ENCODE measurements at places on chromosomes 11 and 22.

DNA sequence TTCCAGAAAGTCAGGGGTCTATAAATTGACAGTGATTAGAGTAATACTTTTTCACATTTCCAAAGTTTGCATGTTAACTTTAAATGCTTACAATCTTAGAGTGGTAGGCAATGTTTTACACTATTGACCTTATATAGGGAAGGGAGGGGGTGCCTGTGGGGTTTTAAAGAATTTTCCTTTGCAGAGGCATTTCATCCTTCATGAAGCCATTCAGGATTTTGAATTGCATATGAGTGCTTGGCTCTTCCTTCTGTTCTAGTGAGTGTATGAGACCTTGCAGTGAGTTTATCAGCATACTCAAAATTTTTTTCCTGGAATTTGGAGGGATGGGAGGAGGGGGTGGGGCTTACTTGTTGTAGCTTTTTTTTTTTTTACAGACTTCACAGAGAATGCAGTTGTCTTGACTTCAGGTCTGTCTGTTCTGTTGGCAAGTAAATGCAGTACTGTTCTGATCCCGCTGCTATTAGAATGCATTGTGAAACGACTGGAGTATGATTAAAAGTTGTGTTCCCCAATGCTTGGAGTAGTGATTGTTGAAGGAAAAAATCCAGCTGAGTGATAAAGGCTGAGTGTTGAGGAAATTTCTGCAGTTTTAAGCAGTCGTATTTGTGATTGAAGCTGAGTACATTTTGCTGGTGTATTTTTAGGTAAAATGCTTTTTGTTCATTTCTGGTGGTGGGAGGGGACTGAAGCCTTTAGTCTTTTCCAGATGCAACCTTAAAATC, 5.3 kb downstream of the MALAT1 start:
- DNase-seq = peak; percentile 72

GRCh38 chr11:42047637-42048555, 588.4 kb upstream of the LRRC4C start:
- DNase-seq = no peak

DNA sequence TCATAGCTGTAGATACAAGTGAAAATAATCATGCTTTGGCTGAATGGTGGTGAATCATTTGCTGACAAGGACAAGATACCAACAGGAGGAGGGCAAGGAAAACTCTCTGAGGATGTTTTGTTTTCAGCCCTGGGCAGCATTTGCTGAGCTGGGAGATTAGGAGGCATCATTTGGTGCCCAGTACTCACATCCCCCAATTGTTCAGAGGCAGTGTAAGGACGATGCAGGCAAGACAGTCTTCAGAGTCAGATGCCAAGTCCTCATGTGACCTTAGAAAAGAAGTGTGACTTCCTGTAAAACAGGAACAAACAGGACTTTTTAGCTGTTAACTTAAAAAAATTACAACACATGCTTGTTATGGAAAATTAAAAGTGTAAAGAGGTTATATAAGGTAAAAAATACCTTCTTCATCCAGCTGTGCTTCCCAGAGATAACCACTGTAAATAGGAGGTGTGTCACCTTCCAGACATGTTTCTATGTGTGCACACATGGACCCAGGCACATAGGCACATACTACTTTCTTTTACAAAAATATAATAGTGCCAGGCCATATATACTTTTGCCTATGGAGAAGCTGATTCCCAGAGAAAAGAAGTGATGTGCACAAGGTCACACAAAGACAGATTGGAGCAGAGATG, 18.0 kb downstream of the CNTF start:
- no peak for DNase-seq

DNA sequence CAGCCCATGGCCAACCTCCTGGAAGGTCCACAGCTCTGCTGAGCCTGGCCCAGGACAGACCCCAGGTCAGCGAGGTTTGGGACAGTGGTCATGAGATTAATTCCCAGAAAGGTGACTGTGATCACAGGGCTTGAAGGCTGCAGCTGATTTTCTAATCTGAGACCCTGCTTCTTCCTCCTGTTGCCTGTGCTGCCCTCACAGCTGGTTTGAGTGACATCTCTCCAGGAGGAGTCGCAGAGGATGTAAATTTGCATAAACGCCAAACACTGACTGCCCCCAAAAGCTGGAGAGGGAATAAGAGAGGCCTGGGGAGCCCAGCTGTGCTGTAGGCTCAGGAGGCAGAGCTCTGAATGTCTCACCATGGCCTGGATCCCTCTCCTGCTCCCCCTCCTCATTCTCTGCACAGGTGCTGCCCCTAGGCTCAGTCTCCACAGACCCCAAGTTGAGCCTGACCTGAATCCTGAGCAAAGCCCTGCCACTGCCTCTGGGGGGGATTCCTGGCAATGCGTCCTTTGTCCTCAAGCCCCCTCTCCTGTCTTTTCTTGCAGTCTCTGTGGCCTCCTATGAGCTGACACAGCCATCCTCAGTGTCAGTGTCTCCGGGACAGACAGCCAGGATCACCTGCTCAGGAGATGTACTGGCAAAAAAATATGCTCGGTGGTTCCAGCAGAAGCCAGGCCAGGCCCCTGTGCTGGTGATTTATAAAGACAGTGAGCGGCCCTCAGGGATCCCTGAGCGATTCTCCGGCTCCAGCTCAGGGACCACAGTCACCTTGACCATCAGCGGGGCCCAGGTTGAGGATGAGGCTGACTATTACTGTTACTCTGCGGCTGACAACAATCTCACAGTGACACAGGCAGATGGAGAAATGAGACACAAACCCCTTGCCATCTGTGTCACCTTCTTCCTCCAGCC, 23.8 kb downstream of the GGTLC2 start:
- DNase-seq = no peak

- no peak for DNase-seq
Measured at GRCh38 chr11:69904161-69904973, 85.2 kb upstream of the FGF3 start.

DNA sequence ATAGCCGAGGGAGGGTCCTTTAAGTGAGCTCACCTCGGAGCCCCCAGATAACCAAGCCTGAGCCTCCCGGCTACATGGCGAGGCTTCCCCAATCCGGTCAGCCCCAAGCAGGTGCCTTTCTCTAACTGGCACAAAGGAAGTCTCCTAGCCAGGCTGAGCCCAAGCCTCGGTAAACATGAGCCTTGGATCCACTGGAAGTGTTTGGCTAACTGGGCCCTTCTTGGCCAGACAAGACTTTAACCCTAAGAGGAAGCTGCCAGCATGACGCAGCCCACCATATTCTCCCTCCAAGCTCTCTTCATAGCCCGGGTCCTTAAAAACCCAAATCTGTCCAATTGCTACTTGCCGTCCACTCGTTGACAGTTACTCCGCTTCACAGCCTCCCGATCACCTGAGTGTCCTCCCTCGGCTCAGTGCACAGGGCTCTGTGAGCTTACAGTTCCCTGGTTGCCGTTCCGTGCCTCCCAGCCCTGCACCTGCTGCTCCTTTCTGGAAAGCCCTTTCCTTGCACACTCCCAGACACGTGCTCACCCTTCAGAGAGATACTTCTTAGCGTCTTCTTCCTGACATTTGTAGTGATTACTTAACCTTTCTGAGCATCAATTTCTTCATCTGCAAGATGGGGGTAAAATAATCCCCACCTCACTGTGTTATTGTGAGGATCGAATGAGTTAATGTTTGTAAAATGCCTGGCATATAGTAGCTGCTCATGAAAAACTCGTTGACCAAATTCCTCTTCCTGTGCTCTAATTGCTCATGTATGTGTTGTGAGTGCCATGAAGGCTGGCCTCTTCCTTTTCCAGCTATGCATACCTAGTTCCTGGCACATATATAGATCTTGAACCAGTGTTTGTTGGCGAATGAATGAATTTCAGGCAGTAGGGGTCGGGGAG, 25.6 kb downstream of the TXN2 start:
- DNase-seq = no peak

DNA sequence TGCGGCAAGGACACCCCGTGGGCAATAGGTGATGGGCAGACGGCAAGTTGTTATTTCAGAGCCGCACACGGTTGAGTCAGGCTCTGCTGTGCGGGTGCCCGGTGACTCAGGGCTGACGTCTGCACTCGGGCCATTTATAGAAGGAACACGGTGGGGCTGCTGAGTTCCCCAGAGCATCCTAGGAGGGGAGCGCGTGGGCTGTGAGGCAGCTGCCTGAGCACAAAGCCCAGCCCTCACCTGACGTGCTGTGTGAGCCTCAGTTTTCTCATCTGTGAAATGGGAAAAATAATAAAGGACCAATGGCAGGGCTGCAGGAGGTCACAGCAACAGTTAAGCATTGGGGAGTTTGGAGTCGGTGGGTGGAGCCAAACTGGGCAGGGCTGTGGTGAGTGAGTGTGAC, 11.3 kb upstream of the RHOD start:
- DNase-seq = peak; percentile 83

DNA sequence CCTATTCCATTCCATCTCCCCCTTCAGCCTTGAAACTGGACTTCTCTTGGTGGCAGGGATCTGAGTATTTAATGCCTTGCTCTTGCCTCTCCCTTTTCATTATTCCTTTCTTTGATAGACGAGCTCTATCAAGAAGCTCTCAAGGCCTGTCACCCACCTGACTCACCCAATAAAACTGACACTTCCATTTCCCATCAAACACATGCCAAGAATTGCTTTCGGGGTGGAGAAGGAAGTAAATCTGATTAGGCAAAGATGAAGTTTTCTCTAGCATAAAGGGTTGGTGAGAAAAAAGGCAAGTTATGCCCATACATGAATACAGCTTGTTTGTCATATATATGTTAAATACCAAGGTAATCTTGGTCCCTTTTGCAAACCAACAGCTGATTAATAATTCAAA, 34.9 kb upstream of the MYEOV start:
- no peak for DNase-seq

- DNase-seq = no peak
Measured at GRCh38 chr11:100825626-100826025, 138.5 kb downstream of the ARHGAP42 start.

DNA sequence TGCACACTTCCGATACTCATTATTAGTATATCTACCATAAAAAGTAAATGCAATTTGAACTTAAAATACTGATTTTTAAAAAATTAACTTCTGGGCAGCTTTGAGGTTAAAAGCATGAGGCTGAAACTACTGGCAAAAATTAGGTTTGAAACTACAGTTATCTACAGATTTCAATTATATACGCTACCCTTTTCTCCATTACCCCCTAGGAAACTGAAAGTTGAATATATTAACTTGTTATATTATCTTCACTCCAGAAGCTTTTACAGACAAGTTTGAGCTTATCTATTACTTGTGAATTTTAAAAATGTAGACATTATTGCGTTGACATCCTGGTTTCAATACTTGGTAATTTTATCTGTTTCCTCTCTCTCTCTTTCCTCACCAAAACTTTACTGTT, 96.7 kb upstream of the DDI1 start:
- no peak for DNase-seq

- no peak for DNase-seq
Measured at GRCh38 chr22:29872144-29872893, 10.7 kb upstream of the MTMR3 start.

DNA sequence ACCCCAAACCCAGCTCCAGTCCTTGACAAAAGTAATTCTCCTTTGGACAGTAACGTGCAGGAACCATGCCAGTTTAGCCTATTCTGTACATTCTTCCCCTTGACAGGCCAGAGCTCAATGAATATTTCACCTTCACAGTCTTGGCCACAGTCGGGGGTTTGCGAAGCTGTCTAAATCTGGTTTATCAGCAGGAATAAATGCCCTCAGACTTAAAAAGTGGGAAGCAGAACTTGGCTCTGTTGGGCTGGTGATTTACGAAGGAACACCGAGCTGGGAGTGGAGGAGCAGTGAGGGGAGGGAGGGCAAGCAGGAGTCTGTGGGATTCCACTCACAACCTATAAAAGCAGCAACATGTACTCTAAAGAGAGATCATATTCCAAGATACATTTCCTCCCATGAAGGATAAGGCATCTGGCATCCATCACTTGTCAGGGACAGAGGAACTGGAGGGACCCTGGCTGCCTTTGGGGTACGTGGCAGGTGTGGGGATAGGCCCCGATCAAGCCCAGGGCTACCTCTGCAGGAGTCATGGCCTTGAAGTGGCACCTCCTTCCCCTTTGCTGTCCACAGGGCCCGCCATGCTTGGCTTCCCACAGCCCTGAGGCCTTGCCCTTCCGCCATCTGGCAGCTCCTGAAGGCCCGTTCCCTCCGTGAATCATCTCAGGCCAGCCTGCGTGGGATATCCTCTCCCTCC, 154.3 kb downstream of the ADAMTS15 start:
- DNase-seq = no peak

DNA sequence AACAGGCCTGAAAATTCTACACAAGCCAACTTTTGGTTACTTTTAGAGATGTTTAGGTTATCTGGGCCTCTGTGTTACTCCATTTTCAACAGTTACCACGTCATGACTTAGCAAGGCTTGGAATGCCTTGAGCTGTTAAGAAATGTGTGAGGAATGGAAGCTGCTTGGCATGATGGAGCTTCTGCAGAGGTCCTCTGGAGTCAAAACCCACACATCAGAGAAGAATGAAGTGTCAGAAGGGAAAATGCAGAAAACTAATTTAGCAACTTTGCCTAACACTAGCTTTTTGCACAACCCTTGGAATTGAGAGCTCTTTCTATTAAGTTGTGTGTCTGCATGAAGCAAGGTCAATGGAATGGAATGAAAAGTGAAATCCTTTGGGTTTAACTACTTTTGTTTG, 27.4 kb downstream of the FAT3 start:
- DNase-seq = peak; percentile 49

GRCh38 chr11:61587541-61587941, 6.7 kb upstream of the SYT7 start:
- DNase-seq = no peak

DNA sequence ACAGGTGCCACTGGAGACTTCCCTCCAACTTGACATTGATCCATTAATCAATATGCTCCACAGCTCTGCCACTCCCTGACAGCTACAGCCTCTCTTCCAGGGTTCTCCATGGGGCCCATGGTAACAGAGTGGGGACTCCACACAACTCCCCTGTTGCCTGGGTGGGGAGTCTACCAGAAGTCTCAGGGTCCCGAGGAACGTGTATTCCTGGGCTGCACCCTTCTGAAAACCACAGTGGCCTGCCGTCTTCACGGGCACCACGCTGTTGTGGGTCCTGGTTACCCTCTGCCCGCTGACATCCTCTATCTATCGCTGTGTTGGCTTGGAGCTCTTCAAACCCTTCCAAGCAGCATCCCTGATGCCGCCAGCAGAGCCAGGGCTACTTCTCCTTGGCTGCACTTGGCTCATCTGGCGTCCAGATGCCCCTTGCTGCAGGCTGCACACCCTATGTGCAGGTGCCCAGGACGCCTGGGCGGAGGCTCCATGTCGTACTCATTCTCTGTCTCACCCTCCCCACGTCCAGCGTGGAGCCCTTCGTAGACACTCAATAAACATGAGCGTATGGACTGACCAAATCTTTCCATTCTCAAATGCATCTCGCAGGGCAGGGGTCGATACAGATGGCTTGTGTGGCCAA, 1341.8 kb downstream of the TBC1D22A start:
- DNase-seq = no peak

GRCh38 chr11:43832536-43832935, 48.1 kb upstream of the ALKBH3 start:
- no peak for DNase-seq

DNA sequence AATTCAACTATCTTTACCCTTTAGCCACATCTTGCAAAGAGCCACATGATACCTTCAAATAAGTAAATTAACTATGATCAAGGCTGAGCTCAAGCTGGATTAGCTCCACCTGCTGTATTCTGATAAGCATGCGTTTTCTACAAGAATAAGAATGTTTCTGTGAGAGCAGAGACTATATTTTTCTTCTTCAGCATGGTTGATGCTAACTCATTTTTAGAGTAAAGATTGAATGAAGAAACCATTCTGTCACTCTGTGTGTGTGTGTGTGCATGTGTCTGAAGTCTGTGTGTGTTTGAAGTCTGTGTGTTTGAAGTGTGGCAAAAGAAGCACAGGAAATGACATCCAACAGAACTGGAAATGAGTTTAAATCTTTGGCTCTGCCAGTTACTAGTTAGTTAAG, 12.0 kb upstream of the LAYN start:
- DNase-seq = no peak

All from HFFc6 (cell line).